Stimulated activated CD8-positive, alpha-beta memory T cell treated with anti-CD3 and anti-CD28 coated beads, Interleukin-2, amount 100 ng/mL, for 48 hours (primary cell): ENCODE measurements at places on chromosomes 12 and 14.

DNA sequence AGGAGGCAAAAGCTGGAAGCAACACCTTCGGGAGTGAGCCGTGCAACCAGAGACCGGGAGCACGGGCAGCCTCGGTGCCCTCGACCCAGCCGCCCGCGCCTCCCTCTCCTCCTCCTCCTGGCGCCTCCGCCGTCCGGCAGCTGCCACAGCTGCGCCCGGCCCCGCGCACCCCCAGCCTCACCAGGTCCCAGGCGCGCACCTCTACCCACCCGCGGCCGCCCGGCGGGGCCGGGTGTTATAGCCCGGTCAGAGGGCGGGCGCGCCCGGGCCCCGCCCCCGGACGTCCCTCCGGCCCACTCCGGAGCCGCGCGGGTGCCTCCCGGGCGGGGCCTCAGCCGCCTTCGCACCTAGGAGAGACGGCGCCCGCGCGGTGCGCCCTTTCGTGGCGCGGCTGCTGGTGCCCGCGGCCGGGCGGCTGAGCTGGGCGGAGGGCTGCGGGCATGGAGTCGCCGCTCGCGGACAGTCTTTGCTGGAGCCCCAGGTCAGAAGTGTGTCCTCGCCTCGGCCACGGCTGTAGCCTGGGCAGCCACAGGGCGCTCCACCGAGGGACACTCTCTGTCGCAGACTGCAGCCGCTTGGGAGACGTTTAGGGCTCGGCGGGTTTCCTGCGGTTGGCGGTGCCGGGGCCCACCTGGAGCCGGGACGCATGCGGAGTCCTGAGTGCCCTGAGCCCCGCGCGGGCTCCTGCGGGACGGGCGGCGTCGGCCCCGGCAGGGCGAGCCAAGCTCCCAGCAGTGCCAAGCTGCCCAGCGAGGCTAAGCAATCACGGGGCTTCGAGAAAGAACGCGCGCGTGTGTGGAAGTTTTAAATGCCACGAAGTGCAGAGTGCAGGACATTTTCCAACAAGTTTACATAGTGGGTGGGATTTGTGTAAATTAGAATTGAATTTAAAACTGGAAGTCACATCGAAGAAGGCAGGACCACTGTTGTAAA is at the start of gene CPM:
Gene CPM, minus strand, starts transcription at position 211 of the 933 bp plus-strand sequence. CDS start 334 bp downstream, outside the sequence.
- peak; percentile 62 for DNase-seq

DNA sequence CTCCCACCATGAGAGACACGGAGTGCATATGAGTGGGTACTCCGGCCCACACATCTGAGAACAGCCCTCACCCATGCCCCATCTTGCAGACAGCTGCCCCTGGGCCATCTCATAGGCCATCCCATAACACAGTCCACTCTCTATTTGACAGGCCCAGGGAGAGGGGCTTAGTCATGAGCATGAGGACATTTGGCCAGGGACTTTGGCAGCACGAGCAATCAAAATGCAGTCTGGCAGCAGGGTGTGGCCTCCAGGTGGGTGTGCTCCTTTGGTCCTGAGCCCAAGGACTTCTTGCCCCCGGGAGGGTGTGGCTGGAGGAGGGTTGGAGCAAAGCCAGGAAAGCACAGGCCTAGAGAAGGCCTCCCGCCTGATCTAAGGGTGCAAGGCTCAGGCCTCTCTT is 25.6 kb downstream of the EMP1 start:
- no peak for DNase-seq

DNA sequence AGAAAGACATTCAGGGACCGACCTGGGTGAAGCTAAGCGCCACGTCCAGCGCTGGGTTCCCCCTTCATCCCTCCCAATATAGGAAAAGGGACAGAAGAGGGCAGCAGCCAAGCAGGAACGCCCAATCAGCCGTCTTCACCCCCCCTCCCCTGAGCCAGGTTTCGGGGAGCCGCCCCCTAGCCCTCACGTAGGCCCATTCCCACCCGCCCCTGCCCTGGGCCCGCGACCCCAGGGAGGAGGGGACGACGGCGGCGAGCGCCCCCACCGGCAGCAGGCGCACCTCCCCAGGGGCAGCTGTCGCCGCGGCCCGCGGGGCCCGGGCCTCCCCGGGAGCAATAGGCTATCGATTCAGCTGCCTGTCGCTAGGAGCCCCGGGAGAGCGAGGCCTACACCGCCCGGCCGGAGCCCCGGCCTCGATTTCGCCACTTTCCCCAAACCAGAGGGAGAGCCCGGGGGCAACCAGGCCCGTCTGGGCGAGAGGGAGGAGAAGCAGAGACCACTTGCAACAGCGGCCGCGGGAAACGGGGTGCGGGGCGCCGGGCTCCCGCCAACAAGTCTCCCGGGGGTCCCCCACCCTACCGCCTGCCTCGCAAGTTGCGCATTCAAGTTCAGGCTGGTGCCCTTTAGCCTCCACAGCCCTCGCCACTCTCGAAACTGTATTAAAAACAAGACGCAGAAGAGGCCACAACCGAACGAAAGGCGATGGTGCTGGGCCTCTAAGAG is 1.3 kb downstream of the DCAF5 start:
- DNase-seq, result peak; percentile 69

DNA sequence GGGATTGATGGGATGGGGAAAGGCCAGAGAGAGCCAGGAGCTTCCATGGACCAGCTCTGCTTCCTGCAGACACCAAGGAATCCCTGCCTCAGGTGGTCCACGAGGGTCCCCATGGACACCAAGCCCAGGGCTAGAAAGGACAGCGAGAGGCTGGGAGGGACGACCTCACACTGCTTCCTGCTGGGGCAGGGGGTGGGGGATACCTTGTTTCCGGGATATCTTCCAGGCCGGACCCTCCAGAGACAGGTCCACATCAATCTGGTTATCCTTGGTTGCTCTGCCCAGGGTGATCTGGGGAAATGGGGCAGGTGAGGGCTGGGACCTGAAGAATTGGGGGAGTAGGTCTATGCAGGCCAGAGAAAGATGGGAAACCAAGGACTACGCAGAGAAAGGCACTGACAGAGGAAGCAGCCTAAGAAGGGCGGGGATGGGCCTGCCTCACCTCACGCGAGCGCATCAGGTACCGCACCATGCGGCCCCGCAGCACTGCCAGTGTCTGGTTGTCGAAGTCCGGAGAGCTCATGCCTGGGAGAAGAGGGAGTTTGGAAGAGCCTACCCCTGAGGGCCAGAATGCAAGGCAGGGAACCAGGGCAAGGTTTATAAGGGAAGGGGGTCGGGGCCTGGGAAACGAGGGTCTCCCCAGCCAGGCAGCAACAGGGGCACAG is 8.8 kb downstream of the MCRS1 start:
- DNase-seq, result no peak

- no peak for DNase-seq
These were observed 689.4 kb downstream of the MED13L start for GRCh38 chr12:115588131-115588530.

DNA sequence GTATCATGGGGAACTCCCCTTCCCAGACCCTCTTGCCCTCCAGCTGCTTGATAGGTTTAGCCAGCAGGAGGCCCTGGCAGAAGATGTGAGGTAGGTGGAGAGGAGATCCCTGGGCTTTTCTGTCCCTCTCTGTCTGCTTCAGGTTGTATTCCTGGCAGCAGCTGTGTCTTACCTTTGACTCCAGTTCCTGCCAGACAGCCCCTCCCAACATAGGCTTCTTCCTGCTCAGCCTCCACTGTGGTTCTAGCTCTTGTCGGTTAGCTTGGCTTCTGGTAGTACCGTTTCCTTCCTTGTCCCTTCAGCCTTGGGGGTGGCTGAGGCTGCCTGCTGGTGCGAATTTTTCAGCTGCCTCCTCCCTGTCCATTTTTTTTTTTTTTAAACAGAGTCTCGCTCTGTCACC is 215.7 kb upstream of the CRY1 start:
- DNase-seq, result no peak

DNA sequence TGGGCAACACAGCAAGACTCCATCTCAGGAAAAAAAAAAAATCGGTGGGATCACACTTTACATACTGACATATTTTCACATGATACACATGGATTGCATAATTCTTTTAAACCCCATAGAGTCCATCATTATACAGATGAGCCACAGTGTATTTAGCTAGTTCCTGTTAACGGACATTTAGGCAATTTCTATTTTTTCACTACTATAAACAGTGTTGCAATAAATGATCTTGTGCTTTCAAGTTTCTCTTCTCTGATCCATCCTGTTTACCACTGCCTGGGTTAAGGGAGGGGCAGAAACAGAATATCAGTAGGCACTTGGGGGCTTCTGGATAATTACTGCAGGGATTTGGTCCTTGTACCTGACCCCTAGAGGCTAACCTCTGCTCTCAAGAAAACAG is 43.4 kb upstream of the SPTLC2 start:
- DNase-seq, result no peak

- no peak for DNase-seq
These were observed 116.1 kb upstream of the BCAT1 start for GRCh38 chr12:25065035-25065434.

- no peak for DNase-seq
These were observed 49.6 kb downstream of the HNRNPC start for GRCh38 chr14:21219561-21220111.

- DNase-seq, result no peak
These were observed 762 bp downstream of the PPP2R5E start for GRCh38 chr14:63542231-63542999.

GRCh38 chr14:104224506-104225277 is 86.3 kb downstream of the KIF26A start:
- DNase-seq, result peak; percentile 34

- DNase-seq, result no peak
These were observed 5.1 kb upstream of the SLC38A2 start for GRCh38 chr12:46377678-46378077.

- DNase-seq, result no peak
These were observed 6.7 kb upstream of the FITM1 start for GRCh38 chr14:24123424-24124417.

DNA sequence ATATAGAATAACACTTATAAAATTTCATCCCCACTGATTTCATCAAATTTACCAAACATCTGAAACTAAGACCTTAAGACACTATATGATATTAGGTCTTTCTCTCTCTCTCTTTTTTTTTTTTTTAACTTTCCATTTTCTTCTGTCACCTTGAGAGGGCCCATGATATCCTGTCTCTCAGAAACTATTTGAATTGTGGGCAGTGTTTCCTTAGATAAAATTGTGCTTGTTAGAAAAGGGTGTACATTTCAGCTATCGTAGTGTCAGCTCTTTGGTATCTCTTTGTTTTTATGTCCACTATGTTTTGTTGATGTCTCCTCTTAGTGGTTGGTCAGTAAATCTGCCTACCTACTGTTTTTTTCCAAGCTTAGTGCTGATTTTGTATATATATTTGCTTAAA is 23.8 kb downstream of the DNM1L start:
- no peak for DNase-seq

DNA sequence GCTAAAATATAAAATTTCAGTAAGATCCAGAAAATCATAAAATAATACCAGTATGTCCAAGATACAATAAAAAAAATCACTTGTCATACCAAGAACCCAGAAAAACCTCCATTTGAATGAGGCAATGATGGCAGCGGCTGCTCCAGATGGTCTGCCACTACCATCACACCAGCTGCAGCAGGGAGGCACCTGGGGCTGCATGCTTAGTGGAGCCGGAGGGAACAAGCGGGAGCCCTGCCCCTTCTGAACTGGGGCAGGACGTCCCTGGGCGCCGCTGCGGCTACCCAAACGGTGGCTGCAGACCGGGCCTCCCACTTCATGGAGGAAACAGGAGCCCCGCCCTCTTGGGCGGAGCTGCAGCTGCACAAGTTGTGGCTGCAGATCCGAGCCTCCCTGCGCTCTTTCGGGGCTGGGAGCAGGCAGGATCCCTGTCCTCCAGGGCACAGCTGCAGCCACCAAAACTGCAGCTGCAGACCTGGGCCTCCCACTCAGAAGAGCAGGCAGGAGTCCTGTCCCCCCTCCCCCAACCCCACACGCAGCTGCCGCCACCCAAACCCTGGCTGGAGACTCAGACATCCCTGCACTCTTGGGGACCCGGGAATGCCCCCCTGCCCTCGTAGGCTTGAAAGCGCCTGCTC is 36.1 kb upstream of the OR5AU1 start:
- DNase-seq, result peak; percentile 61

DNA sequence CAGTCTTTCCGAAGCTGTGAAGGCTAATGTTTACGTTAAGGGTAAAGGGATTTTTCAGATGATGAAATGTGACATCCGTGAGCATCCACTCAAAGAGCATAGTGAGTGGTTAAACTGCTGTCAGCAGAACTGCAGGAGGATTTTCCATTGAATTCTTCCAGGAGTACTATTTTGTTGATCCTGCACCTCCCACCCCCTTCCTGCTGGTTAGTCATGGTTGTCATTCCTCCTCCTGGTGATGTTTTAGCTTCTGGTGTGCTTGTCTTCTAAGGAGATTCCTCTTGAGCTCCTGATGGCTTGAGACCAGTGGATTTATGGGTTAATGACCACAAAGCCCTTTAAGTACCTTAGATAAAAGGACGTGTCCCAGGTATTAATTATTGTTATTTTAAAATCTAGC is 2.4 kb upstream of the GPRC5D start:
- no peak for DNase-seq

- DNase-seq, result no peak
These were observed 90.3 kb downstream of the RFX4 start for GRCh38 chr12:106673141-106673540.

DNA sequence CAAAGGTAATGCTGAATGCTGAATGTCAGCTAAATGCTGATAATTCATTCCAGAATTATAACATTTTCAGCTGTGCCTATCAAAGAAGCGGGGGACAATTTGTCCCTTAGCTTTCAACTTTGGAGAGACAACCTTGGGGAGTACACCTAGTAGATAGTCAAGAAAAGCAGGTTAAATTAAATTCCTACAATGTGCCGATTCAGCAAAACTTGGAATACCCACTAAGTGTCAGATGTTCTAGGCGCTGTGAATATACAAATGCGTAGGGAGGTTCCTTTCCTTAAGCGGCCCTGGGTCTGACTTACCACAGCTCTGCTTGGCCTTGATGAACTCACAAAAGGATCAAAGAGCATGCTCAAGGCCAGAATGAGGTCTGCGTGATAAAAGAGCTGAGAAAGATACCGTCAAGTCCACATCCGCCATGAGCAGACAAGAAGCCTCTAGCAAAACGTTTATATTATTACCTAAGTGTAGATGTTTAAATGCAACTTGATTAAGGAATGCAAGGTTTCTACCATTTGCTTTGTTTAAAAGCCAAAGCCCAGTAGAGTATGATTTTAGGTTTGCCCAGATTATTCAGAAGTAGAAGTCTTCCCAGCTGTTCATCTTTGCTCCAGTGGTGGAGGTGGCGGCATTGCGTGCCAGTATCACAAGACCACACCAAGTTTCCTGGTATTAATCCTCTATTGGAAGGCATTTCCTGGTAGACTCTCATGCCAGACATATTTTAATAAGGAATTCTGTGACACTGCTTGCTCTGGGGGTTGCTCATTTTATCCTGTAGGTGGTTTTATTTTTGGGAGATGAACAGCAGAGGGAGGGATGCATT is 368.6 kb downstream of the DPF3 start:
- no peak for DNase-seq

- no peak for DNase-seq
These were observed 2.7 kb upstream of the DCD start for GRCh38 chr12:54650889-54651288.

- no peak for DNase-seq
These were observed 76.4 kb downstream of the IFNG-AS1 start for GRCh38 chr12:68065687-68066086.

GRCh38 chr12:124387528-124387911 is 92.6 kb downstream of the RFLNA start:
- no peak for DNase-seq

DNA sequence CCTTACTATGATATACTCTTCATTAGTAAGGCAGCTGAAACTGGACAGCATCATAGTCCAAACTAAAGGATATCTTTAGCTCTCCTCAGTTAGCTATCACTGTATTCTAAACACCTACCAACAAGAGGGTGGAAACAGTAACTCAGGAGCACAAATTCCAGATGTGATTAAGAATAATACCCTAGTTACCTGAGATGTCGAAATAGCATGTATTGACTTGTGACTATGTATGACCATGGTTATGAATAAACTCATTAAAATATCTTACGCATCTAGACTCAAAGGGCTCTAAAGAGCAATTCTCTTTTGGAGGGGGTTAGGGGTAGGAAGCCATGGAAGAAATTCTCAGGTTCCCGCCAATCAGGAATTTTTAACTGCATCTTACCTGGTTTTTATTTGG is 90.8 kb downstream of the C2CD5 start:
- no peak for DNase-seq
